GM18507 (cell line): ENCODE measurements at places on chromosomes 2 and 18.

- DNase-seq: no peak
Observed at GRCh38 chr2:112784199-112785189, at the start of gene IL1A. Gene IL1A, minus strand, starts transcription at chr2:112784493. Its CDS starts 723 bp downstream, at chr2:112783770.

DNA sequence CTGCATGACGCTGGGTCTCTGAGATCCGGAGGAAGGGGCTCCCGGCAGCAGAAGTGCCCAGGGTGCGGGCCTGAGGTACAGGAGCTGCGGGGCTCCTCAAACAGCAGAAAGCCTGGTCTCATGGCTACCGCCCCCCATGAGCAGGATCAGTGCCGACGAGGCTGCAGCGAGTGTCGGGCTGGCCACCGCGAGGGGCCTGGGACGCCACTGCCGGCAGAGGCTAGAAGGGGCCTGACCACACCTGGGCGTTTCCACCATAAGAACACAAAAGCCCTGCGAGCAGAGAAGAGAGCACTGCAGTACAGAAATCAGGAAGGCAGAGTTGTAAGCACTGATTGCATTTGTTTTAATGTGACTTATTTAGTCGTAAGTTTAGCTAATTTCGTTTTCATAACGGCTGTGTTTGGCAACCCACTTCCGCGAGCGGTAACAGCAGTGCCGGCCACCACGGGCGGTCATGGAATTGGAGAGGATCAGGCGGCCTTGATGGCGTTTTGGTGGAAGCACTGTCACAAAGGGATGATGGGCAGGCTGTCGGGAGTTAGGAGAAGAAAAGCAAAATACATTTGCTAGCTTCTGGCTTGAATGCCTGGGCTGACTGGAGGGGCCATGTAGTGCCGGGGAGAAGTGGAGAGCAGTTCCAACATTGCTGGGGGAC lies 117.4 kb downstream of the HDAC4 start:
- no peak for DNase-seq

DNA sequence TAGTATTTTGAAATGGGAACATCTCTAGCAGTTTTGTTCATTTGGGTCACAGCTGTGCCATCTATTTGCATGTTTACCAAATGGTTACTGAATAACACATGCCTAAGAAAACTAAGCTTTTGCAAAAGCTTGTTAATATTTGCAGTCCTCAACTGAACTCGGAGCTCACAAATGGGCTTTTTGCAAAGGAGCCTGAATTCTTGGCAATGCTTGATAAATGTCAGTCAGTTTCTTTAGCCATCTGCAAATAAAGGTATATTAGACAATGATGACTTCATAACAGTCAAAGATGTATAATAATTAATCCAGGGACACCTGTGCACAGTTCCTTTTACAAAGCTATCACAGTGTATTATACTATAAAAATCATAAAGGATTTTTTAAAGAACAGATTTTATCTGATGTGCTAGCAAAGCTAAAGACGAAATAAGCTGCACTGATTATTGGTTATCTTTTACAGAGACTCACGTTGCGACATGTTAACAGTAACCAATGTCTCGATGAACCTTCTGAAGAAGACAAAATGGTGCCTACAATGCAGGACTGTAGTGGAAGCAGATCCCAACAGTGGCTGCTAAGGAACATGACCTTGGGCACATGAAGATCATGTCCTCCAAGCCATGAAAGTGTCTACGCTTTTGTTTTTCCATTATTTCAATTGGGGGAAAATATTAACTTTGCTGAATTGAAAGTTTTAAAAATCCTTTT lies 248.4 kb upstream of the KCNJ3 start:
- DNase-seq: no peak

GRCh38 chr2:41881249-41881648 lies 166.6 kb upstream of the PKDCC start:
- no peak for DNase-seq

DNA sequence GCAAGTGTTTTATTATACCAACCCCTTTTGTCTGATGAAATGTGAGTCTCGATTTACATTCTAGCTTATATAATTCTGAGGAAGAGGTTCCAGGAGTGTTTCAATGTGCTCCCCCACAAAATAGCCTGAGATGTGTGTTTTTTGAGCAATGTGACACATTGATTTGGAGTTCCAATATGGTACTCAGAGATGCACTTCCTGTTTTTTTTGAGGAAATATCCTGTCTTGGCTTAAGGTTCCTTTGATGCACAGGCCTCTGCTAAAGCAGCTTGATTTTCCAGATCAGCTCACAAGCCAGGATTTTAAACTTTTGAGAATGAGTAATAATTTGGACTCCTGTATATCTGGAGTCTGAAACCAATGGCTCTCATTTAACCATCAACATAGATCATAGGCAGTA lies 221.4 kb downstream of the ACTR3 start:
- DNase-seq: no peak

DNA sequence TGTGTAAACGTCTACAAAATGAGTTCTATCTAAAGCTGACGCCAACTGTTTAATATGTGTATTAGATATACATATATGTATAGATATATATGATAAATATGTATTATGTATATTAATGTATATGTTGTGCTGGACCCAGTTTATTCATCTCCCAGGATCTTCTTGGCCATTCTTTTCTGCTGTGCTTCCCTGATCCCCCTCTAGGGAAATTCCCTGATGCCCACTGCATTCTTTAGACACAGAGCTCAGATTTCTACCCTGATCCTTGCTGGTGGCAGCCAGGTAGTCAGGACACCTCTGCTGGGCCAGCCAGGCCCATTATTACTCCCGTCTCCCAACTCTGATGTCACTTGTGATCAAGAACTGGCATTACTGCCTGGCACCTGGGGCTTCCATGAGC lies 292.0 kb downstream of the PTPRM start:
- DNase-seq: no peak

DNA sequence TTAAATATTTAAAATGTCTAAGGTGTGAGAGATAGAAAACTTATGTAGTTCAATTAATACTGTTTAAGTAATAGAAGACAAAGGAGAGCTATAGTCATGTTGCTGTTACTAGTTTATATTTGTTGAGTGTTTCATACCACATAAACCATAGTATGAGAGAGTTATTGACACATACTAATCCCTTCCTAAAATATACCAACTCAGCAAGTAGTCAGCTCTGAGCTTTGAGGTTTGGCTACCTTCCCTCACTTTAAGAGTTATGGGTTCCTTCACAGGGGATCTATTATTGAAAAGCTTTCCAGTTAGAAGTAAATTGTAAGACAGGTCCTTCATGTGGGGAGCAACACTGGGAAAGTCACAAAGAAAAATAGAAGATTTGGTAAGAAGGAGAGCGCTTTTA lies 701.6 kb upstream of the ZEB2 start:
- DNase-seq: no peak

GRCh38 chr2:132668987-132669907 lies 758 bp downstream of the LYPD1 start:
- no peak for DNase-seq

DNA sequence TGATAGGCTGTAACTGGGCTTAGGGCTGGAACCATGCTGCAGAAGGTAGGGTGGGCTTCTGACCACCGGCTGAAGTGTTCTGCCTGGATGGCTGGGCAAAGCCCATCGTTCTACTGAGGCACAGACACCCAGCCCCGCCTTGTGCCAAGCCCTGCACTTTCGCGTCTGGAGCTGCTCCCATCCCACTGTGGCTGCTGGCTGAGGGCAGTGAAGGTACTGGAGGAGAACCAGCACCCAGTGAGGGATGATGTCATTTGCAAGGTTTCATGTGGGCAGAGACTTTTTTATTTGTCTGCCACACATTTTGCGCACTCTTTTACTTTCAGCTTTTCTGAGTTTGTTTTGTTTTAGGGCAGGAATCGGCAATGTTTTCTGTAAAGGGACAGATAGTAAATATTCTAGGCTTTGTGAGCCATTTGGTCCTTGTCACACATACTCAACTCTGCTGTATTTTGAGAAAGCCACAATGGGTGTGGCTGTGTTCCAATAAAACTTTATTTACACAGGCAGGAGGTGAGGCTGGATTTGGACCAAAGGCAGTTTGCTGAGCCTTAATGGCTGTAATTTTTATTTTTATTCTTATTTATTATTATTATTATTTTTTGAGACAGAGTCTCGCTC lies 85.6 kb downstream of the ASB1 start:
- DNase-seq: no peak

- no peak for DNase-seq
Observed at GRCh38 chr2:17226941-17227490, 291.2 kb downstream of the RAD51AP2 start.

GRCh38 chr18:33664241-33664874 lies 86.3 kb downstream of the ASXL3 start:
- DNase-seq: no peak

DNA sequence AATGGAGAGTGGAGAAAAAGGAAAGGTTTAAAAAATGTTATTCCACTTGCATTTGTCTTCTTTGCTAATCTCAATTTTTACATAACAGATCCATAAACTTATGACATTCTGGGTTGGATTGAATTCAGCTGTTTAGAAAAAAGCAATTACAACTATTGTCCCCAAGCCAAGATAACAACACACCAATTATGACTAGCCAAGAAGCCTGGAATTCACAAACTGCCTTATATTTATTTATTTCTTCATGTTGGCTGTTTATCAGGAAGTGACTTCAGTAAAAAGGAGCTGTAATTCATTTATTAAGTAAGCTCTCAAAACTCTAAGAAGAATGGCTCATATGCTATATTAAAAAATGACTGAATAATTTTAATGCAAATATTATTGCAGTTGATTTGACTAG lies 137.4 kb downstream of the CALCRL start:
- DNase-seq: no peak

DNA sequence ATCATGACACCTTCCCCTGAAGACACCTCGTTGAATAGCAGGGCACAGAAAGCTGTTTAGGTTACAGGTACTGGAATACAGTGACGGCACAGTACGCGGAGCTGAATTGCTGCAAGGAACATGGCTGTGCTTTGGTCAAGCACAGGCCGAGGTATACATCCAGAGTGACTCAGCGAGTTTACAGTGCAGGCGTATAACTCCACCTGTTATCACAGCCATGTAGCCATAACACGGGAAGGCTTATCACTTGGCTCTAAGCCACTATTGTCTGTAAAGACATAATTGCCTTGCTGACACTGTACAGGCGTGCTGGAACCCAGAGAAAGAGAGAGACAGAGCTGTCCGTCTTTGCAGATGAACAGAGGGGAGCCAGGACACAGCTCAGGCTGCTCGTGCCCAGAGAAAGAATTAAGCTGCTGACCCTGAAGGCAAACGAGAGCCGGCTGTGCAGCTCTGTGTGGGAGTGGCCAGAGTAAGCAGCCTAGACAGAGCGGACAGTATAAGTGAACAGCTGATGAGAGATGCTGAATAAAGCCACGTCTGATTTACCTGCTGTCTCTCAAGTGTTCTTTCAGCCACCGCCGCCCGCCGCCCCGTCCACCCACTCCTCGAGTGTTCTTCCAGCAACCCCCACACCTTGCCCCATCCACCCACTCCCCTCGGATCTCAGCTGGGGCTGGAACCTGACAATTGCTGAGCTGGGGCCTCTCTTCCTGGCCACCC lies 87.3 kb upstream of the PPP1CB start:
- DNase-seq: no peak

GRCh38 chr18:72444798-72445155 lies 99.4 kb downstream of the CBLN2 start:
- no peak for DNase-seq

DNA sequence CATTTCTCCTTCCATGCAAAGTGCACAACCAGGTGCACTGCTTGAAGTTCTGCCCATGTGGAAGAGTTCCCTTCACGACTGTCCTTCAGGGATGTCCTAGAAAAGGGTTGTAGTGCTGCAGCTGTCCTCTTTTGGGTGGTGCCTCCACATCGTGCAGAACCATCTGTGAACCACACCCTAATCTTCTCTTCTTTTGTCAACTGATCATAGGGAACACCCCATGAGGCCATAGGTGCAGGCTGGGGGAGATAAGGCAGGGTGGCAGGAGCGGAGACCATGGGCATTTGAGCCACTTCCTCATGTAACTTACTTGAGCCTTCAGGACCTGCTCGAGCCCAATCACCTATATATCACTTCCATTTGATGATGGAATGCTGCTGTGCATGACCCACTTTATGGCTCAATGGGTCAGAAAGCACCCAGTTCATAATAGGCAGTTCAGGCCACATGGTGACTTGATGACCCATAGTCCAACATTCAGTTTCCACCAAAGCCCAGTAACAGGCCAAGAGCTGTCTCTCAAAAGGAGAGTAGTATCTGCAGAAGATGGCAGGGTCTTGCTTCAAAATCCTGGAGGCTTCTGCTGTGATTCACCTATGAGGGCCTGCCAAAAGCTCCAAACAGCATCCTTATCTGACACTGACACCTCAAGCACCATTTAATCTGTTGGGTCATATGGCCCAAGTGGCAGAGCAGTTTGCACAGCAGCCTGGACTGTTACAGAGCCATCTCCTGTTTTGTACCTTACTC lies 84.7 kb upstream of the CYRIA start:
- DNase-seq: no peak

GRCh38 chr2:64738026-64738425 lies 84.3 kb upstream of the SERTAD2 start:
- no peak for DNase-seq

DNA sequence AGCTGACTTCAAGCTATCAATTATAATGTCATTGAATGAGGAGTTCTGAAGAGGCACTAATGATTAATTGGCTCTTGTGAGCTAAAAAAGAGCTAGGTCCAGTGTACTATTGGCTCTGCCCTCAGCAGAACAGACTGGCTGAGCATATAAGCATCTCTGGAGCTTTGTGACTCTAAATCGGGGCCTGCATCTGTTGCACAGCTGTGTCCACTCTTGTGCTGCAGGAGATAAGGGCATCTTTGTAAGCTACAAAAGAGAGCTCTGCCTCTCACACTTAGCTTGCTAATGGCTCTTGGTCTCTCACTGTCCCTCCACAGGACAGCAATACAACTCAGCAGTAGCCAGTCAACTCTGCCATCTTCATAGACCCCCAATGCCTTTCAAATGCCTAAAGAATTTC lies 61.5 kb upstream of the L3MBTL4 start:
- DNase-seq: no peak

DNA sequence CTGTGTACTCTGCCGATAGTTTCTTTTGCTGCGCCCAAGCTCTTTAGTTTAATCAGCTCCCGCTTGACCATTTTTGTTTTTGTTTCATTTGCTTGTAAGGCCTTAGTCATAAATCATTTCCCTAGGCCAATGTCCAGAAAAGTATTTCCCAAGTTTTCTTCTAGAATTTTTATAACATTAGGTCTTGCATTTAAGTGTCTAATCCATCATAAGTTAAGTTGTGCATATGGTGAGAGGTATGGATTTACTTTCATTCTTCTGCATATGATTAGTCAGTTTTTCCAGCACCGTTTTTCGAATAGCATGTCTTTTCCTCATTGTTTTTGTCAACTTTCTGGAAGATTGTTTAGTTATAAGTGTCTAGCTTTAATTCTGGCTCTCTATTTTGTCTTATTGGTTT lies 484.8 kb upstream of the CNTNAP5 start:
- DNase-seq: no peak

DNA sequence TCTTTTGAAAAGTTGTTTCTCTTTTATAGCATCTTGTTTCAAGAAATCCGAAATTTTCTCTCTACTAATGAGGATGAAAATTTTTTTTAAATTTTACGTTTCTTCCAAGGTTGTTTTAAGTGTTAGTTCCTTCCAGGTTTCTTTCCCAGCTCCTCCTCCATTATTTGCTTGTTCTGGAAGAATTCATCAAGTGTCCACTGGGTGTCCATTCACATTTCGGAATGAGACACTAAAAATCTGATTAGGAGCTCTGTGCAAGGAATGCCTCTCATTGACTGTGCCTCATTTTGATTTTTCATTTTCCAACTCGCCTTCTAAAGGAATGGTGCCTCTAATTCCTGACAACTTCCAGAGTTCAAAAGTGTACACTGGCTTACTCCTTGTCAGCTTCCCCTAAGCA lies 6.1 kb downstream of the SP100 start:
- no peak for DNase-seq
